ENCODE measurements at places on chromosomes 2 and 18.

GRCh38 chr2:232372231-232373208, 6.0 kb upstream of the ALPP start:
- DNase-seq, result peak; percentile 64

DNA sequence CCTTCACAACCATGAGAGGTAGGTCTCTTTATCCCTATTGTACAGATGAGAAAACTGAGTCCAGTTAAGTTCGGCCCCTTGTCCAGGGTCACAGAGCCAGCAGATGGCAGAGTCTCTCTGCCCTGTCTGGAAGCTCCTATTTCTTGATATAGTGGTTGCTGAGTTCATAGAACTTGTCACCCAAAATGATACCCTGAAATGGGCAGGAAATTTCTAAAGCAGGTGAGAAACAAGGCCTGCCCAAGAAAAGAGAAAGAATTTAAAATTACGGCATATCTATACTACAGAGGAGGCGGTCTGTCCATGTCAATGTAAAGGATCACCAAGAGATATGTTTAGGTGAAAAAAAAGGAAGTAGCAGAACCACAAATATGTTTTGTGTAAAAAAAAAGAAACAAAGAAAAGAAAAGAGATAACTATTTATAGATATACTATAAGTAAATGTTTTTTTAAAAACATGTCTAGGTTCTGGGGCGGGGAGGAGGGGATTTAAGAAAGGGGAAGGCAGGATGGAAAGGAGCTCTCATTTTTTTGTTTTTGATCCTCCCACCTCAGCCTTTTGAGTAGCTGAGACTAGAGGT, 39.8 kb downstream of the MYO7B start:
- DNase-seq, result no peak

DNA sequence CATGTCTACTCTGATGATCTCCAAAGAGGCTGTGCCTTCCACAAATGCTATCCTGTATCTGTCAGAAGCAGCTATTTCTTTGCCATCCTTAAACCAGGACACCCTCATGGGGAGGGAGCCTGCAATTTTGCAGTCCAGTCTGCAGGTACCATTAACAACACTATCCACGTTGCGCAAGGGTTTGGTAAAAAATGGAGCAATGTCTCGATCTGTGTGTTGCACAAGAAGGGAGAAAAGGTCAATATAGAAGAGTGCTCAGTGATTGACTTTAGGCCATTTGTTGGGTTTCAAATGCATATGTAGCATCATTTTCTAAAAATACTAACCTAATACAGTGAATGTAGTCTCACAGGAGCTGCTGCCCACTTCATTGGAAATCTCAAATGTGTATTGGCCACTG, 74.3 kb downstream of the TTN start:
- no peak for DNase-seq

GRCh38 chr2:40127890-40128557, 323.9 kb downstream of the SLC8A1 start:
- DNase-seq, result peak; percentile 76

- no peak for DNase-seq
These were observed 152.6 kb downstream of the EXOC6B start for GRCh38 chr2:72673279-72673678.

DNA sequence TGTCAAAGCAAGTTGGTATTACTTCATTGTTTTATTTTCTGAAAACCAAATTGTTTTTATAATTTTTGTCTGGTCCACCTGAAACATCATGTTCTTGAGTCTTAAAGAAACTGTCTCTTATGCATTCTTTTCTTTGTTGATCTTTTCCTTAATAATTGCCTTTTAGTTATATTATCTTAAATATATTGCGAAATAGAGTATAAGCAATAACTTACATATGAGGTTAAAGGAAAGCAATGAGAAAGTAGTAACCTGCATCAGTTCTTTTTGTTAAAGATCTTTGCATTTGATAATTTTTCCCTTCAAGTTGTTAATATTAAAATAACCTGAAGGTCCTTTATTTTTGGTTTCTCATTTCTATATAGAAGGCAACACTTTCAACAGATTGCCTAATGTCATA, 315.0 kb downstream of the CTNNA2 start:
- no peak for DNase-seq

- DNase-seq, result no peak
These were observed 2.6 kb upstream of the CD207 start for GRCh38 chr2:70837980-70838925.

DNA sequence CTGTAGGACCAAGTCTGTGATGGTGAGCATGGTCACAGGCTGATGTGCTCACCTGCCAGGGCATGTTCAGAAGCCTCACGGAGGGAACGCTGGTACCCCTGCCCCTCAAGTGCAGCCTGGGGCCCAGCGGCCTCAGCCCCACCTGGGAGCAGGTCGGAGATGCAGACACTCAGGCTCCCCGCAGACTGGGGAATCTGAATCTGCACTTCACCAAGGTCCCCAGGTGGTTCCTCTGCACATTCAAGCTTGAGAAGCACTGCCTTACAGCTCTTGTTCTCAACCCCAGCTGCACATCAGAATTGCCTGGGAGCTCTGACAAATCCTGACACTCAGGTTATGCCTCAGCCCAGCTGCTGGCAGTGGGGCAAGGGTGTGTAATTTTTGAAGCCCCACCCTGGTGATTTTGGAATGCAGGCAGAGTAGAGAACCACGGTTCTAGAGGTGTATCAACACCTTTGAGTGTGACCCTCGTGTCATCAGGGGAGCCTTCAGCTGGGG, 54.8 kb downstream of the CRACDL start:
- no peak for DNase-seq

- peak; percentile 41 for DNase-seq
These were observed 220.1 kb upstream of the NCKAP5 start for GRCh38 chr2:133788386-133788785.

GRCh38 chr2:233075141-233075965, 15.2 kb downstream of the INPP5D start:
- no peak for DNase-seq

DNA sequence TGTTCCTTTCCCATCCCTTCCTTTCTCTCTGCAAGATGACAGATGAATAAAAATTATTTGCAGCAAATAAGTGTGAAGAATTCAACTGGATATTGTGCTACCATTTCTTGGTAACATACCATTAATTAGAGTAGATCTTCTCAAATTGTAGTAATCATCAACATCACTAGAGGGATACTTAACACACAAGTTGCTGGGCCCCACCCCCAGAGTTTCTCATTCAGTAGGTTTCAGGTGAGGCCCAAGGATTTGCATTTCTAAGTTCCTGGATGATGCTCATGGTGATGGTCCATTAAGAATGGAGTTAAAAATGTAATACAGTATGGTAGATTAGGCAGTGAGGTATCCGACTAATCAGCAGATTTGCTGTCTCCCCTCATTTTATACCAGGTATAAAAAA, 594.0 kb downstream of the ERBB4 start:
- no peak for DNase-seq

- no peak for DNase-seq
These were observed 17.9 kb downstream of the TMEM37 start for GRCh38 chr2:119449521-119449920.

- DNase-seq, result no peak
These were observed 261.5 kb upstream of the DSEL start for GRCh38 chr18:67778016-67778415.

DNA sequence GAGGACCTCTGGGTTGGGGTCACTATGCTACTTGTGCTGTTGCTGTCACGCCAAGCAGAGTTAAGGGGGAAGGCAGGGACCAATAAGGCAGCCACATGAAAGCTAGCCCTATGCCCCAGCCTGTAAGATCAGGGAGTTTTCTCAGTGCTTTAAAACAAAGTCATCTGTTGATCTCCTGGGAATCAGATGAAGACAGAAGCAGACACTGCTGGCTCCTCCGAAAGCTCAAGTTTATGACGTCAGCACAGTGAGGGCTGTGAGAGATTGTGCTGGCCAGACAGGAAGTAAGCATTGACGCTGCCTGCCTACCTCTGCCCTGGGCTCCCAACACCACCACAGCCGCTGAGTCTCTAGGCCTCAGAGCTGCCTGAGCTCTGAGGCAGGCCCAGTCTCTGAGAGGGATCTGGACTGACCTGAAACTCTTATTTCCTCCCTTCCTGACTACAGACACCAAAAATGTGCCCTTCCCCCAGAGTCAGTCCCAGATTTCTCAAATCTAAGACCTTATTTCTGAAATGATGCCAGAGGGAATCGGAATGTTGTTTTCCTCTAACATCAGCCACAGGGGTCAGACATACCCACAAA, 118.1 kb upstream of the EPAS1 start:
- DNase-seq, result peak; percentile 86

- no peak for DNase-seq
These were observed 86.5 kb downstream of the STK39 start for GRCh38 chr2:168160897-168161296.

GRCh38 chr2:44580875-44581515, 219.2 kb downstream of the CAMKMT start:
- DNase-seq, result no peak

DNA sequence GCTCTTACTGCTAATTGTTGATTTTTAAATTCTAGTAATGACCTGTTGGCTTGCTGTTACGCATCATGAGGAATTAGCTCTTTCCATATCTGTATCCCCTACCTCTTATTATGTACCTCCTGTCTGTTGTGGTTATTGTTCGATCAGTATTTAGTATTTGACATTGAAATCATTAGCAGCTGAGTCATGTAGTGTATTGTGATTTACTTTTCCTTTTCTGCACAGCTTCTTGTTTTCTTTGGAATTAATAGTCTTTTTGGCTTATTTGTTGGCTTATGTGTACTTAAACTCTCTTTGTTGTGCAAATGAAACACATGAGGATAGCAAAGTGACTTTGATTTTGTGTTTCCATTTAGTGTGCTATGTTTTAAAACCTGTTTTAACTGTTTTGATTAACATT, 4.3 kb downstream of the EPB41L5 start:
- DNase-seq, result no peak

DNA sequence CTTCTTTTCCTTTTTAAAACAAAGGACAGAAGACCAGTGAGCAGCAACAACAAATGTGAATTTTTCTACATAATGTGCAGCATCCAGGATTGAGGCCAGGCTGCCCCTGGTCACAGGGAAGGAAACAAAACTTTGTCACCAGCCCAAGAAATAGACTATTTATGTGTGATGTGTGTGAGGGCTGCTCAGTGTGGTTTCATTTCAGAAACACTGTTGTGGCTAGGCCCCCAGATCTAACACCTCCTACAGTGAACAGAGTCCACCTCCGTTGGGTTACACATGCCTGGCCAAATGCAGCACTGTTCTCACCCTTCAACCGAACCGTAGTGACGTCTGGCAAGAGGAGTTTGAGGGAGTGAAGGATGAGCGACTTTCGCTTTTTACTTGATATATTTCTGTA, 146.3 kb upstream of the RIOK3 start:
- DNase-seq, result no peak
